Hematopoietic multipotent progenitor cell treated with erythropoietin and hydrocortisone succinate and interleukin-3 and kit ligand, for 6 days (in vitro differentiated cells): ENCODE measurements at places on chromosomes 3 and 15.

- no peak for DNase-seq
Measured at GRCh38 chr3:150773616-150774192, 10.7 kb upstream of the SIAH2 start.

DNA sequence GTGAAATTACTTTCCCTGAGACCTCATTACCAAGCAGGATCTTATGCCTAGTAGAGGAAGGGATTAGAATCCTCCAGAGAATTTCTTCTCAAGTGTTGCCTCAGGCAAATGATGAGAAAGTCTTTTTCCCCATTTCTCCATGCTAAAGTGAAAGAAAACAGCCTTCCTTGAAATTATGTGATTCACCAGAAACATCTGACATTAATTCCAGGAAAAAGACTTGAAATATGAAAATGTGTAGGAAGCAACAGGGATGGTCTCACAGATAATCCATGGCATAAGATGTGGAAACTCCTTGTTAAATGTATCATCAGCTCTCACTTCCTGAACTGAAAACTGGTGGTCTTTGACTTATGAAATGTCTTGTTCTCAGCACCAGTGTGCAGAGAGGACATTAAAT lies 17.9 kb upstream of the ABI3BP start:
- DNase-seq = no peak

GRCh38 chr3:188660415-188660814 lies 506.5 kb downstream of the LPP start:
- DNase-seq = no peak

- peak; percentile 30 for DNase-seq
Measured at GRCh38 chr3:13068269-13069010, 4.8 kb downstream of the IQSEC1 start.

DNA sequence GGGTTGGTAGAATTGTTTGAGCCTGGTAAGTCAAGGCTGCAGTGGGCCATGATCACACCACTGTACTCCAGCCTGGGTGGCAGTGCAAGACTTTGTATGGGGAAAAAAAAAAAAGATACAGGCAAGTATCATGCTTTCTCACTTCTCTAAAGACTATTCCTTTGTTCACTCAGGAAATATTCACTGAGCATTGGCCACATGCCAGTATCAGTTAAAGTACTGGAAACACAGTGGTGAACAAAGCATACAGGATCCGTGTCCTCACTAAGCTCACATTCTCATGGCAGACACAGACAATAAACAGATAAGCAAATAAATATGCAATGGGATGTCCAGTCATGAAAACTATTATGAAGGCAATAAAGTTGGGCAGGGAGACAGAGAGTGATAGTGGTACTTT lies 5.1 kb upstream of the MTHFS start:
- peak; percentile 24 for DNase-seq

DNA sequence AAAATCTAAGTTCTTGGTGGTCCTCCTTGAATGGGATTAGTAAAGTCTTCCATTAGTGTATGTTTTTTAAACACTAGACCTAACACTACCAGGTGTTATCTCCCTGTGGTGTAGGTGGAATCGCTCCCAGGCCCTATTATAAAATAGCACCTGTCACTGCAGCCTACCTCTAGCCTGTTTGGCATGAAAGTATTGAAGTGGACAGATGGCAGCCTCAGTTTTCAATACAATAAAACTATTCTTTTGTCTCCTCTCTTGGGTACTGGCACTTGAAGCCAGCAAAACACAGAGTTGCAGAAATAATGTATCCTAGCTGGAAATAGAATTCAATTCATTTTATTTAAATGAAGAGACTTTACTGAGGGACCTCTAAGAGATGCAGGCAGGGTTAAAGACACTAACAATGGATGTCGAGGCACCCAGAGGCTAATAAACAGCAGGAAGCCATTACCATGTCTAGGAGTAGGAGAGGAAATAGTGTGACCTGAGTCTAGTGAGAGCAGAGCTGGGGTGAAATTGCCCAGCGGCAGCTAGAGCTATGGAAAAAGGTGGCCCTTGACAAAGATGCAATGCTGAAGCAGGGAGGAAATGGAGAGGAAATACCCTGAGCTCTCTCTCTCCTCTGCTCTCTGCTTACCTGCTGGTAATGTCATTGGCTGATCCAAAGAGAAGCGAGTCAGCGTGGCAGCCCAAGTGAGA lies 49.1 kb upstream of the TMEM158 start:
- DNase-seq = no peak

- DNase-seq = no peak
Measured at GRCh38 chr3:37210230-37210629, 35.8 kb upstream of the LRRFIP2 start.

GRCh38 chr3:34261001-34261385 lies 462.6 kb downstream of the PDCD6IP start:
- no peak for DNase-seq

GRCh38 chr15:67766968-67767367 lies 58.3 kb upstream of the SKOR1 start:
- DNase-seq = no peak

GRCh38 chr15:25184356-25185155 lies 229.8 kb downstream of the SNRPN start:
- DNase-seq = no peak
